ENCODE measurements at places on chromosomes 11 and 22.
A peak's percentile ranks its signal among the peaks of the same experiment; 100 is the strongest.

DNA sequence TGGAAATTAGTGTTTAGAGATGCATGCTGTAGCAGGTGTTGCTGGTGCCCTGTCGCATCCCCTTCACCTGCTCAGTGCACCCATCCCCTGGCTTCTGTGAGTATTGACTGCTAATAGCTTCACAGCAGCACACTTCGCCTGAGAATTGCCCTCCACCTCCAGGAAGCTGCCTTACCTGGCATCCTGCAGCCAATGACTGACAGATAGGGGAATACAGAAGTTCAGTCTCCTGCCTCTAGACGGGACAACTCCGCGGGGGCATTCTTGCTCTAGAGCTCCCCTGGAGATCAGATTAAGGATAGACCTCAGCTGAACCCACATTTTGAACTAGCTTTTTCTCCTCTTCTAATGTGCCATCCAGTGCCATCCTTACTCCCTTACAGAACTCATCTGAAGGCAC lies 9.3 kb upstream of the CD3E start:
- no peak for DNase-seq

GRCh38 chr11:11380340-11380739 lies 27.3 kb upstream of the CSNK2A3 start:
- no peak for DNase-seq

GRCh38 chr11:47591764-47592163 lies 2.4 kb downstream of the C1QTNF4 start:
- DNase-seq = peak; percentile 13

- DNase-seq = no peak
These were observed 131.0 kb downstream of the FBXO7 start for GRCh38 chr22:32605576-32605975.

DNA sequence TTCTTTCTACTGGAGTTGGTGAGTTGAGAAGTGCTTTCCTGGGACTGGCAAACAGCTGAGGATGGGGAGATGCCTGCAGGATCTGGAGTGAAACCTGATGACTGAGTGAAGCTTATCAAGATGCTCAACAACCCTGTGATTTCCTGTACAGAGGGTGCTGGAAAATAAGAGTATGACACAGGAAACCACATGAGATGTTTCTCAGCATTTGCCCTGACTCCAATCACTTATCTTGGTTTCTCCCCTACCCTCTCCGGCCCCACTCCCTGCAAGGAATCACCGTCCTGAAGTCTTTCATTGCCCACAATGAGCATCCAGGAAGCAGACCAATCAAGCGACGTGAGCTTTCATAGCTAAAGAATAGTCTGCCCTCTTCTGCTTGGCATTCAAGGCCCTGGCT lies at the start of gene MRGPRX2:
Gene MRGPRX2 (minus strand): TSS at position 89 of the 400 bp plus-strand sequence. CDS start 4,315 bp downstream, outside the sequence.
- no peak for DNase-seq

GRCh38 chr11:62132191-62132590 lies 8.4 kb downstream of the INCENP start:
- no peak for DNase-seq

- no peak for DNase-seq
These were observed 3.3 kb downstream of the MTMR2 start for GRCh38 chr11:95920460-95921105.

GRCh38 chr22:44031158-44031952 lies 7.3 kb downstream of the PARVB start:
- no peak for DNase-seq

DNA sequence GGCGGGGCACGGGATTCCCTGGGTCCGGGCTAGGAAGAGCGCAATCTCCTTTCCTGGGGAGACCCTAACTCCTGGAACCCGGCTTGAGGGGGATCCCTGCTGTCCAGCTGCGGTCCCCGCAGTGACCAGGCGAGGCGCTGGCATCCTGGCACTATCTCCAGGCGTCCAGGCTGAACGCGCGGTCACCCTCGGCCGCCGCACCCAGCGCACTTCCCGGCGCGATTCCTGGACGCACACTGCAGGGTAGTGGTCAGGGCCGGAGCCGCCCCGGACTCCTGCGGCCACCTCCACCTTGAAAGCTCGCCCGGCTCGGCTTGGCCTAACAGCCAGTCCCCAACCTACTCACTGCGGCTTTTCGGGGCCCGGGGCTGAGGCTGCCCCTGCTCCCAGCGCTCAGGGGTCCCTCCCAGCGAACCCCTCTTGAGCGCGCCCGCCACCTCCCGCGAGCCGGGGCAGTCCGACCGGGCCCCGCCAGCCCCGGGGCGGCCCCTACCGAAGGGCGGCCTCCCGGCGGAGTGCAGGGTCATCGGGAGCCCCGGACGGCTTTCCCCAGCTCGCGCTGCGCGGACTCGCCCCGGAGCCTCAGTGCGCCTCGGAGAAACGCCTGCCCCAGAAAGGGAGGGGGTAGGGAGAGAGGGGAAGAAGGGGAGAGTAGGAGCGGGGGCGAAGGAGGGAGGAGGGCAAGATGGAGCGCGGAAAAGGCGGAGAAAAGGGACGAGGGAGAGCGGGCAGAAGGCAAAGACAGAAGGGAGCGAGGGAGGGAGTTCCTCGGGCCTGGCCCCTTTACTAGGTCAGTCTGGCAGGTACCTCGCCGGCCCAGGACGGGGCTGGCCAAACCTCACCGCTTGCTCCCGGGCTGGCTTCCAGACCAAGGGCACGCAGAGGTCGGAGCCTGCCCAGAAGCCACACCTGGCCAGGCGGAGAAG lies 1.0 kb downstream of the POU2AF3 start:
- DNase-seq = peak; percentile 94

DNA sequence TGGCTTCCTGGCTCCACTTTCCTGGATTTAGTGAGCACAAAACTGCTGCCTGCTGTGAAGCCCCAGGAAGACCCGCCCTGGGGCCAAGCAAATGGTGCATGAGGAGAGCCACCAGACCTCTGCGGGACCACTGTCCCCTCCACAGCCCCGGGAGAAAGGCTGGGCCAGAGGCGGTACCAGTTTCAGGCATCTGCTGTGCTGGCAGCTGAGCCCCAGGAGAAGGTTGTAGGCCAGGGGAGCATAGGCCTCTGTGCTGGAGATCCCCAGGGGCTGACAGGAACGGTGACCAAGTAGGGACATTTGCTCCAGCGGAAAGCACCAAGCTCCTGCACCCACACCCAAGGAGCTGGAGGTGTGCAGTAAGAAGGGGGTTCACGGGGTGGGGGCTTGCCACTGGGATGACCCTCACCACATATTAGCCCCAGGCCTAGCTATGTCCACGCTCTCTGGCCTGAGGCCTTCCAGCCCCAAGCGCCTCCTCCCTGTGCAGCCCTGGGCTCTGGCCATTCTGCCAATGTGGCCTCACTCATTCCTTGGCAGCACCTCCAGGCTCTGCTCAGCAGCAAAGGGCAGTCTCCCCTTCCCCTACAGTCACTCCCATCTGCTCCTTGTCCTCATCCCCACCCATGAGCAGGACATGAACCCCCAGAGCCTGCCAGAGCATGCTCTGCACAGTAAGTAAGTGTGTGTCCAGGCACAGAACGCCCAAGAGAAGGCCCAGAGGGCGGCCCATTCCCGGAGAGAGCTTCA lies 24.0 kb upstream of the COMT start:
- DNase-seq = no peak

- DNase-seq = no peak
These were observed 1.2 kb upstream of the CERK start for GRCh38 chr22:46739094-46739870.

- DNase-seq = no peak
These were observed 101.6 kb downstream of the CCDC81 start for GRCh38 chr11:86476109-86476861.

- peak; percentile 54 for DNase-seq
These were observed 29.8 kb downstream of the SREBF2 start for GRCh38 chr22:41862530-41863266.

DNA sequence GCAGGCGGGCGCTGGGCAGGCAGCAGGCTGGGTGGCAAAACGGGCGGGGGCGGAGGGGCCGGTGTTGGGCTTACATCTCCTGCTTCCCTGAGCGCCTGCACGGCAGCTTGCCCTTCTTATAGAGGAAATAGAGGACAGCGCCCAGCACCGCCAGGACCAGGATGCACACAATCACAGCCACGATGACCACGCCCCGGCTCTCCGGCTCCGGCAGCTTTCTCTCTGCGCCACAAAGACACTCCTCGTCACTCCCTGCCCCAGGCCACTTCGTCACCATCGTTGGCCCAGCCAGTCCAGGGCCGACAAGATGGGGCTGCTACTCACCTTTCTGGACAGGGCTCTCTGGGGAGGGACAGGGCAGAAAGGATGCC lies 6.3 kb downstream of the MCAM start:
- no peak for DNase-seq

DNA sequence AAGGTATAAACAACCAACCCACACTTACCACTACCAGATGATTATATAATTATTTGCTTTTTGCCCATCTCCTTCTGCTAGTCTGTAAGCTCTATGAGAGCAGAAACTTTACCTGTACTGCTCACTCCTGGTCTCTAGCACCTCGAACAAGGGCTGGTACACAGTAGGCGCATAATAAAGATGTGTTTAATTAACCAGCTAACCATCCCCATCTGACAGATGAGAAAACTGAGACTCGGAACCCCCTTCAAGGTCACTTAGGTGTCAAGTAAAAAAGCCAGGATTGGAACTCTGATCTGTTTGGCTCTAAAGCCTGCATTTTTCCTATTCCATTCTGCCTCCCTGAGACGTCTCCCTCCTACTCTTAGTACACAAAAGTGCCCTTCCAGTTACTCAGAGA lies 370.3 kb downstream of the TENM4 start:
- no peak for DNase-seq

DNA sequence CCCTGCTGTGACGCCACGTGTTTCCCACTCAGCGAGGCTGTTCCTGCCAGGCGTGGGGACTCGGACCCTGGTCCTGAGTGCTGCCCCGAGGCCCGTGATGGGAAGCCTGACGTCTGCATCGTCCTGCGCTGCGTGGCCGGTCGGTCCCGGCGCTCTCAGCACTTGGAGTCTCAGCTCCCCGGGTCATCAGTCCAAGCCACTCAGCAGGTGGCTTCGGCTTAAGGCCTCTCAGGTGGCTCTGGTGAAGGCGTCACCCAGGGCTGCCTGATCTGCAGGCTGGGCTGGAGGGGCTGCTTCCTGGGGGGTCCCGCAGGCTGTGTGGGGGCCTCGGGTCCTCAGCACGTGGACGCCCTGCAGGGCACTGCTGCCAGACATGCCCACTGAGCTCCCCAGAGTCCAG lies 35.3 kb downstream of the BRSK2 start:
- no peak for DNase-seq

DNA sequence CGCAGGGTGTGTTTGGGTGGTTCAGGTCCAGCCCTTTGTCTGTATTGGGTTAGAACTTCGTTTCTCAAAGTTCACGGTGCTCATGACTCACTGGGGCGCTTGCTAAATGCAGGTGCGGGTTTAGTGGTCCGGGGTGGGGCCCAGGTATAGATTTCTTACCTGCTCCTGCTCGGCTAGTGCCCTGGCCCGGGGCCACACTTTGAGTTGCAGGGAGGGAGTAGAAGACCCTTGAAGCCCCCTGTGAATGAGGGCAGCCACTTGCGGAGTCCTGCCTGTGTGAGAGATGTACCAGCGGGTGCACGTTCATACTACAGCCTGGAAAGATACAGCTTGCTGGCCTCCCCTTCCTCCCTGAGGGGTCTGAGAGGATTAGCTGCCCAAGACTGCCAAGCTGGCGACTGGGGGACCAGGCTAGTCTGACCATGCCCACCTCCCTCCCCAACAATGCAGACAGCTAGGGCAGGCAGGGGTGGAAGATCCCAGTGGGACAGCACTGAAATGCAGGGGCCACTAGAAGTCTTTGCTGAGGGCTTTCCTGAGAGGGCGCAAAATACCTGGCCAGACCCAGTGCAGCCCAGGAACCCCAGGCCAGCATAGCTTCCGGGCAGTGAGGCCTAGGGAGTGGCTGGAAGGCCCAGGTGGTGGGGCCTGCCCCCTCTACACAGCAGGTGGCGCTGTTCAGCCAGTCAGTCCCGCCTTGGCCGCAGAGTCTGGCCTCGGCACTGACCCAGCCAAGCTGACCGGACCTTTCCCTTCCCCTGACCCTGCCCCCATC lies 5.1 kb upstream of the MYRF start:
- peak; percentile 86 for DNase-seq

DNA sequence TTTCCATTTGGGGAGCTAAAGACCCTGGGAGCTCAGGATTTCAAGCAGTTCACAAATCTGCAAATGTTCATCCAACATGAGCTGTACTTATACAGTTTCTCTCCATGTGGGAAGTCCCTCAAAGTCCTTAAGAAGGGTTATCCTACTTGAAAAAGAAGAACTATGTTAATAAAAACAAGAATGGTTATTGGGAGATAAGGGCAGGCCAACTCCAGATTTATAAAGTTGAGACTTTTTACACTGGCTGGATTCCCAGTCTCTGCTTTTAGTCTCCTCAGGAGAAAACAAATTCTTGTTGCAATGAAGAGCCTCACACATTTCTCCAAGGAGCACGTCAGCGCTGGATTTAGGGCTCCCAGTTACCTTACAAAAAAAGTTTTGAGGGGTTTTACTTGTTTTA lies 34.2 kb upstream of the CTTN start:
- DNase-seq = no peak

DNA sequence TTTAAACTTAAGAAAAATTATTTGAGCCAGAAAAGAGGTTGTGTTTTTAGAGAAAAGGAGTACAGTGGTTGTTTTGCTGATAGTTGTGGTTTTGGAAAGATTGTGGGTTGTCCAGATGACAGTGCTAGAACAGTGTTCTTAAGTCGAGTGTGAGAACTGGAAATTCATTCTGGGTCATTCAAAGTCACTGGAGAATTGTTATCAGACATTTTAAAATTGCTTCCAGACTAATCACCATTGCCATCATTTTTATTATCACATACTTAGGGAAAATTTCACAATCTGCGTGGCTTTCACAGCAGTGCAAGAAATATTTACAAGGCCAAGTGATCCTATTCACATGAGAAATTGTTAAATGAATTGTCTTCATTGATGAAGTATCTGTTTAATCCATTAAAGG lies 242.2 kb upstream of the DDI1 start:
- DNase-seq = no peak

DNA sequence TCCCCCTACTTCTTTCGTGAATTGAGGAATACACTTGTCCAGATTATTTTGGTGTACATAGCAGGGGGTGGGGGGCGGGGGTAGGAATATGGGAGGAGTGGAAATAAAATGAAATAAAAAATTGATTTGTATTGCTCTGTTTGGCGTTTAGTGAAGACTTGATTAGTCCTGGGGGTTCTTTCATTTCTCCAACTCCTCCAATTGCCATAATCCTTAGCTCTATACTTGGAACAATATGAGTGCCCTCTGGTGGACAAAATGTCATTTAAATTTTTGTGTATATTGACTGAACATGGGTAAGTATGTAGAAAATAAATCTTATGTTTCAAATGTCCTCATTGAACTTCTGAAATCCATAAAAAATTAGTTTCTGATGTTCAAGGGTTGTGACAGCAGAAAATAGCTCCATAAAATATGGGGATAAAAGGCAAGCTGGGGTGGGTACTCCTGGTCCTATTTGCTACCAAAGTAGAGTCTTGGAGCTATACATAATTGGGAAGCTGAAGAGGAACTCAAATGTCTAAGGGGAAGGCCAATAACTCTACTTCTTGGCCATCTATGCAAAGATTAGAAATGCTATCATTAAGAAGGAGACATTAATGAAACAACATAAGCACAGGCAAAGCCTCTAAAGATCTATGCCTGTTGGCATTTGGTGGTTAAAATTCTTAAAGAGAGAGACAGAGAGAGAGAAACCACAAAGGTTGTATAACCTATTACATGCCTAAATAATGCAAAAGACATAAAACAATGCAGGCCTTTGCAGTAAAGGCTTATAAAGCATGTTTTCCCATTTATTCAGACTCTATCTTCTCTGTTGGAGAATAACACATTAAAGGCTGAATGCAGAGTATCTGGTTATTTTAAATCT lies 421.6 kb downstream of the METTL15 start:
- DNase-seq = peak; percentile 26

GRCh38 chr11:64876229-64876750 lies 2.1 kb downstream of the EHD1 start:
- DNase-seq = no peak

- DNase-seq = peak; percentile 31
These were observed 16.9 kb downstream of the TSPAN4 start for GRCh38 chr11:859394-860131.
